Tibial nerve (tissue), 4 donors: ENCODE measurements at places on chromosomes 3 and 15. TPM values are rescaled to one million over a fixed set of nuclear protein-coding genes. Genes with fewer than 3 reads are reported as not detected.

GRCh38 chr3:171354706-171355582 is 105.3 kb downstream of the TNIK start:
- no peaks in the 10 kb centered on the region for H3K4me1 ChIP-seq
- peak overlapping the region; percentile 39 for H3K27ac ChIP-seq
- H3K36me3 ChIP-seq = no peaks in the 10 kb centered on the region
- no peak for DNase-seq
- no peak overlapping the region for H3K4me3 ChIP-seq
- H3K27me3 ChIP-seq = no peaks in the 10 kb centered on the region

GRCh38 chr3:129004639-129005295 is 3.7 kb downstream of the EFCC1 start:
- no peak overlapping the region for H3K27ac ChIP-seq
- no peak overlapping the region for H3K4me3 ChIP-seq
- DNase-seq = no peak
- H3K4me1 ChIP-seq = no peaks in the 10 kb centered on the region
- H3K36me3 ChIP-seq = no peaks in the 10 kb centered on the region

DNA sequence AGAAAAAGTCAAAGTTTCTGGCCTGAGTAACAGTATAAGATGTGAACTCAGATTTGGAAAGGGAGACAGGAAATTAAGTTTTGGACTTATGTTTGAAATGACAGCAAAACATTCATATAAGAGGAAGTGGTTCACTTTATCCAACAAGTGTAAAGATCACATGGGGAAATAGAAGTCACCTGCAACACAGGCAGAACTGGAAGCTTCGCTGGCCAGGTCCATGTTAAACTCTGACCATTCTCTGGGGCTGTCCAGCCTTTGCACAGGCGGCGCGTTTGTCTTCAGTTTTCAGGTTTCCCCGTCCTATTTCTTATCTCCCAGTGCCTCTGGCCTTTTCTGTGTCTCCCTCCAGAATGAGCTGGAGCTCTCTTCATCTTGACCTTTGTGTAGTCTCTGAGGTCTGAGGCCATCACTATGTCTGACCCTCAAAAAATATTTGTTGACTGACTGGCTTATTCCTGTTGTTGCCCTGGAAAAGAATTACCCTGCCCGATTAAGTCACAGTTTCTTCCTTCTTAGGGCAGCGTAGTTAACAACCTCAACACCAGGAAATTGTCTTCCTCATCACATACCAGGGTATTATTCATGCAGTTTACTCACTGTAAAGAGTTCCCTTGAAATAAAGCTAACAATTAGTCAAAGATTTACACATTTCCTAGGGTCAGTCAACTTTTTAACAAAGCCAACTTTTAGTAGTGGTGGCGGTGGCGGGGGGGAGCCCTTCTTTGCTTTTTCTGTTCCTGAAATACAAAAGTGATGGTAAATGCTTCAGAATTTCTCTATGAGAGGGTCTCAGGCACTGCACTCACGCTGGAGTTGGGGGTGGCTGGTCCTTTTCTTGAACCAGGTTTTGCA is 959 bp upstream of the RASA2 start:
- H3K27ac ChIP-seq = peak overlapping the region; percentile 99
- H3K4me3 ChIP-seq = peak overlapping the region; percentile 80
- H3K27me3 ChIP-seq = no peaks in the 10 kb centered on the region
- no peak for DNase-seq

- no peaks in the 10 kb centered on the region for H3K4me1 ChIP-seq
- H3K27me3 ChIP-seq = no peaks in the 10 kb centered on the region
- no peaks in the 10 kb centered on the region for H3K36me3 ChIP-seq
- H3K4me3 ChIP-seq = no peak overlapping the region
Measured at GRCh38 chr3:150345021-150345538, 63.0 kb upstream of the TSC22D2 start.

- H3K27me3 ChIP-seq = no peaks in the 10 kb centered on the region
- no peak overlapping the region for H3K4me3 ChIP-seq
- no peak overlapping the region for H3K27ac ChIP-seq
- peaks cover 45% of the 10 kb centered on the region for H3K4me1 ChIP-seq
- DNase-seq = no peak
- no peaks in the 10 kb centered on the region for H3K36me3 ChIP-seq
Measured at GRCh38 chr3:170226426-170226960, 4.3 kb downstream of the PRKCI start.

- H3K27me3 ChIP-seq = no peaks in the 10 kb centered on the region
- H3K4me3 ChIP-seq = no peak overlapping the region
- no peak for DNase-seq
- H3K4me1 ChIP-seq = peaks cover 33% of the 10 kb centered on the region
- no peaks in the 10 kb centered on the region for H3K36me3 ChIP-seq
- no peak overlapping the region for H3K27ac ChIP-seq
Measured at GRCh38 chr3:63910001-63910400, 2.2 kb downstream of the SCAANT1 start.

The IGF2BP2 gene
- total RNA-seq = 29.3 TPM

The PLCB2 gene
- 14.9 TPM for total RNA-seq

The DAZL gene
- total RNA-seq = not detected

The SEMA3G gene
- total RNA-seq = 67.5 TPM

The MINAR1 gene
- total RNA-seq = 0.20 TPM
